ENCODE measurements at places on chromosomes 4 and X.

DNA sequence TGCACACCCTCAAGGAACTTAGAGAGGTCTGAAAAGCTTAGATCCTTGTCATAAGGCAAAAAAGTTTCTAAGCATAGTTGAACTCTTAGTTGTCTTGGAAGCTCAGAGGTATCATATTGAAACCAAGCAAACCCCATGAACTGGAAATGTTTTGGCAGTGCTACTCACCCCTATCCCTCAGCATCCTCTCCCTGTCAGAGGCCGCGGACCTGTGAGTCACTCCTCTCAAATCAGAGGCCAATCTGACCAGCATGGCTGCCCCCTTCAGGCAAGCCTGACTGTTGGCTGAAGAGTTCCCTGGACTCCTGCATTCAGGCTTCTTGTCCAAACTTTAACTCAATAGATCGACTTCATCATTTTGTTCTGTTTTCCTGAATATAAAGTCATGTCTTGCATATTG is 69.4 kb downstream of the KCNIP4 start:
- DNase-seq = no peak

DNA sequence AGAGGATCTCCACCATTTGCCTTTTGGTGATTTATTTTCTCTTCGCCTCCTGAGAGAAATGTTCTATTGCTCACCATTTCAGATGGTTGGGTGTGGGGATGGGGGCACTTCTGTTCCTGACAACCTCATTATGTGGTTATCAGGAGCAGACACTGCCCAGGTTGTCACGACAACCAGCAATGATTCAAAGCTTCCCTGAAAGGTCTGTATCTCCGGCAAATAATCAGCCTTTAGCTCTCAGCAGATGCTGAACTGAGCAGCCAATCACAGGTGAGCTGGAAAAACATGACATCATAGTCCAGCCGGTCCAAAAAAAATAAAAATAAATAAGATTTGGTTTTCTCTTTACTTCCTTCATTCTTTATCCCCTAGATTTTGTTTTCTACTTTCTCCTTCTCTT is 5.5 kb upstream of the PAK3 start:
- no peak for DNase-seq

GRCh38 chr4:105129286-105130040 is 17.2 kb upstream of the TET2 start:
- no peak for DNase-seq

DNA sequence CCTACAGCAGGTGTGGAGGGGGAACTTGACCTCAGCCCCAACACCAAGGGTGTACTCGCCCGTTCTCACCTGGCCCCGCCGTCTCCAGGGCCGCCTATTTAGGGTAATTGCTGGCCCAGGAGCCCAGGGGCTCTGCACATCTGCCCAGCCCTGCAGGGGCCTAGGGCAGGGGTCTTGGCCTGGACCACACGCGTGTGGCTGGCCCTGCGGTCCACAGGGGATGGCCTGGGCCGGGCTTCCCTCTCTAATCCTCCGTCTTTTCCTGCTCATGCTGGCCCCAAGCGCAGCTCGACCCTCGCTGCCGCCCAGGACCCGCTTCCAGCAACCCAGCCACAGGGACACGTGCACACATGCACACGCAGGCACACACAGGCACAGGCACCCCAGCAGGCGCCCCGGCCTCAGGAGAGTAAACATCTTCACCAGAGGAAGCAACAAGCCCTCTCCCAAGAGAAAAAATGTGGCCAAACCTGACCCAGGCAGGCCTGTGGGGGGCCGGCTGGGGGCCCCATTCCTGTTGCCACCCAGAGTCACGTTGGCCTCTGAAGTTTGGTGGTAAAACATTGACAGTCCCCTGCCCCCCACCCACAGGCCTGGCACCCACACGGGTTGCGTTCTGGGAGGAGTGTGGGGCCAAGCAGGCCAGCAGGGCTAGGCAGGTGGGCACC is 24.6 kb upstream of the FGFR3 start:
- DNase-seq = no peak

DNA sequence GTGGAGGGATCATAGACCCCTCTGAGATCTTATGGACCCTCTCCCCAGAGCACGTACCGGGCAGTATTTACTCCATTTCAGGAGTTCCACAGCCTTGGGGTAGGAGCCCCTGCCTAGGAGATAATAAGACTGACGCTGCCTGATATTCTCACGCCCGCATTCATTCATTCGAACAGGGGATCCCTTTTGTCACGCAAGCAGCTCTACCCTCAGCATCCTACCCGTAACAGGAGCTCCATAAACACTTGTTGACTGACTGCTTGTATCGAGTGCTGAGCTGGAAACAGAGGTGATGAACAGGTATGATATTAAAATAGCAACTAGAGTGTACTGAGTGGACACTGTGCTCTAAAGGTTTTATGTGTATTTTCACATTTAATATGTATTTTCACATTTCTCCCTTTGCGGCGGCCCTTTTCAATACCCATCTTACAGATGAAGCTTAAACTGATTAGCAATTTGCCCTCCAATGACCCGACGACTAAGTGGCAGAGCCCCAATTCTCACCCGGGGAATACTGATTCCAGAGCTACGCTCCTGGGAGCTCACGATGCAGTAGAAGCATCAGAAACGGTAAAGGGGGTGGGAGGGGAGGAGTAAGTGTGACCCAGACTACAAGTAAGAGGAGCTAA is 888 bp downstream of the RAB28 start:
- DNase-seq = no peak

DNA sequence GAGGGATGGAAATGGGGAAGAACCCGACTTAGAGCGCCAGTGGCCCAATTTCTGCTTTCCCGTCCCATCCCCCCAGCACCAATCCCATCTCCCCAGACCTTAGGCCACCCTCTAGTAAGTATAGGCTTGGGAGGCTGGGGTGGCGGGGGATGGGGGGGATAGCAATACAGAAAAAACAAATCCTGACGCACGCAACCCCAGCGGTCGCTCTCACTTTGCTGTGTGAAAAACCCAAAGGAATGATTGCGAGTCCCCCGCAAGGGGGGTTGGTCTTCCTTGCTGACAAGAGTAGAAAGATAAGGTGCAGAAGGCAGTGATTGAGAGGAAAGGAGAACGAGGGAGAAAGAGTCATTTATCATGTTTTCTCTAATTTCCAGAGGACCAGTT is 863 bp downstream of the CPE start:
- DNase-seq = no peak

GRCh38 chrX:20521222-20521621 is 254.5 kb upstream of the RPS6KA3 start:
- DNase-seq = no peak

GRCh38 chr4:53816561-53816960 is 225.3 kb upstream of the LNX1 start:
- DNase-seq = no peak

- DNase-seq = peak; percentile 46
Observed at GRCh38 chrX:49172280-49172780, 632 bp downstream of the PLP2 start.

DNA sequence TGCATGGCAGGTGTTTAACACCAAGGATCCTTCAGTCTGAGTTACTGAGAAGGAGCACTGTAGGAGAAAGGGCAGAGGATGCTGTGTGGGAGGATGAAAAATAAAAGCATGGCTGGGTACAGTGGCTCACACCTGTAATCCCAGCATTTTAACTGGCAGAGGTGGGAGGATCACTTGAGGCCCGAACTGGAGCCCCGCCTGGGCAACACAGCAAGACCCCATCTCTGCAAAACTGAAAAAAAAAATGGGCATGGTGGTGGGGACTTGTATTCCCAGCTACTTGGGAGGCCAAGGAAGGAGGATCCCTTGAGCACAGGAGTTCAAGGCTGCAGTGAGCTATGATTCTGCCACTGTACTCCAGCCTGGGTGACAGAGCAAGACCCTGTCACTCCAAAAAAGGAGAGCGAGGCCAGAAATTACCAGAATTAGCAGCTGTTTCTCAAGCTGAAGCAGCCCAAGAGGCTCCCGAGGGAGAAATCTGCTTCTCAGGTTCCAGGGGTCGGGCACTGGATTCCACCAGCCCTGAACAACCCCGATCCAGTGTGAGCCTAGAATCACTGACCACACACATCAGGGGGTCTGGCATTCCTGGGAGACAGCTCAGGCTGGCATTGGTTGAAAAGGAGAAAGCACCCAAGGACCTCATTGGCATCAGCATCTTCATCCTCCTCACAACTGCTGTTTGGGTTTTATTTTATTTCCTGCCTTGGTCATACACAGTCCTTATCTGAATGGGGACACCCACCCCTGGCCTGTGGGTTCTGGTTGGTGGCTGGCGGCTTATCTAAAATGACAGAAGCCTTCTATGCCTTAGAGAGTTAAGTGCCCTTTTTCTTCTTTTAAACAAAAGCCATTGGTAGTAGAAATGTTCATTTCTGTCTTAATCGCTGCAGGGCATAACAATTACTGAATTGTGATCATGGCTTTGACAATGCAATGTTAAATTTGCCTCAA is 66.3 kb upstream of the TRIM2 start:
- DNase-seq = no peak

GRCh38 chrX:39196192-39197102 is 395.2 kb downstream of the MID1IP1 start:
- peak; percentile 10 for DNase-seq

- no peak for DNase-seq
Observed at GRCh38 chrX:30981968-30982367, 89.9 kb downstream of the FTHL17 start.

DNA sequence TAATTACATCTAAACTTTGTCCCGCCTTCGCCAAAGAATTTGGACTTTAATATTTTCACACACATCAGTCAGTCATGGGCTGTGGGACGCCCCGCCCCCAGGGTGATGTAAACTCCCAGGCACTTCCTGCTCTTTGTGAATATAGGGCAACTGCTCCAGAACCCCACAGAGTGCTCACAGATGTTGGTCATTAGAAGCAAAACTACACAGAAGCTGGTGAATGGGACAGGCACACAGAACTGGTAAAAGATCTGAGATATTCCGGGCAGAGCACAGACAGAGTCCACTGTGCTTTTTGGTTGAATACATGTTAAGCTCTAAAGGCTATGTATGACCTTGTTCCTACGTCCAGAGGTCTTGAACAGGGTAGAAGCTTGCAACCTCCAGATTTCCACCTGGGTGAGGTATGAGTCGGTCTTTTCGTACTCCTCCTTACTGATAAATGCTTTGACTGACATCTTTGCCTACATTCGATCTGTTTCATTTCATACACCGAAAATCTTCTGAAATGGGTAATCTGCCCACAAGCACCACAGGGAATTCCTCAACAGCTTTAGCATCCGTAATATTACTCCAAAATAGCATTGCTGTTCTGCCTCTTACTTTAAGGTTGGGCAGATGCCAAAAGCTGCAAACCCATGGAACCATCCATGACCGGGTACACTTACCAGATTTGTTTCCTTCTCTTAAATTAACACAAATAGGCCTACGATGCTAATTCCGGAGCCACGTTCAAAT is 144.6 kb downstream of the AMELX start:
- no peak for DNase-seq

GRCh38 chr4:98781641-98782357 is 123.4 kb upstream of the TSPAN5 start:
- no peak for DNase-seq

DNA sequence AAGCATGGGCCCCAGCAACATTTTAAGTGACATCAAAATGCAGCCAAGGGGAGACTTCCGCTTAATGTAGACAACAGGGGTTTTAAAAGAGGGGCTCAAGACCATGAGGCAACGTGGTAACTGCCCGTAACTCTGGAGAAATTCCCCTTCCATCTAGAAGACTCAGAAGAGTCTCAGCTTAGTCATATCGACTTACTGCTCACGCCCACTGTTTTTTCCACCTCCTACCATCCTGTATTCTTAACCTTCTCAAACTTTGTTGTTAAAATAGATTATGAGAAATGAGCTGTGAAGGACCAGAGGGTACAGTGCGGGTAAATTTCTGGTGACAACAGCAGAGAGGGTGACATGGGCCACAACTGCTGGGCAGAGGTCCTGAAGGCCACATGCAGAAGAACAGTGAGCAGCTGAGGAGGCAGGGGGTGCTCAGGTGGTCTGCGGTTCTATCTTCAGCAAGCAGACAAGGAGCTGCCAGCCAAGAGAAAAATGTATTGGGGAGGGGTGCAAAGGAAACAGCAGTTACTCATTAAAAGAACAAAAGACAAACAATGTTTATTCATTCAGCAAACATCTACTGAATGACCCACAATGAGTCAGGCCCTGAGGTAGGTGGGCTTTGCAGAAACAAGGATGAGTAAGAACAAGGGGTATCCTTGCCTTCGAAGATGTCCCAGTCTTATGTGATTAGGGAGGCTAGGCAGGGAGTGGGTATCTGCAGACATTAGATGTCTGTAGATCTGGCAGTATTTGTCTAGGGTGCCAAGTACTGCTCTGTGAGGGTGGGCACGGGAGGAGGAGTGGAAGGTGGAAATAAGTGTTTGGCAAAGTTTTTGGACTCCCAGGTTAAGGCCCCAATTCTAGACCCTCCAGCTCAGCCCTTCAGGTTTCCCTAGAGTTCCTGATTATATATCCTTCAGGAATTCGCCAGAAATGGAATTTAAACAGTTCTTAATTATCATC is 175.3 kb downstream of the TSPAN5 start:
- no peak for DNase-seq

GRCh38 chrX:125769628-125770027 is 396.5 kb downstream of the DCAF12L2 start:
- DNase-seq = no peak

GRCh38 chrX:140767646-140768045 is 58.1 kb downstream of the LINC00632 start:
- DNase-seq = no peak

GRCh38 chr4:147492761-147493160 is 11.9 kb downstream of the EDNRA start:
- no peak for DNase-seq

GRCh38 chr4:62193761-62194160 is 993.6 kb downstream of the ADGRL3 start:
- DNase-seq = no peak

DNA sequence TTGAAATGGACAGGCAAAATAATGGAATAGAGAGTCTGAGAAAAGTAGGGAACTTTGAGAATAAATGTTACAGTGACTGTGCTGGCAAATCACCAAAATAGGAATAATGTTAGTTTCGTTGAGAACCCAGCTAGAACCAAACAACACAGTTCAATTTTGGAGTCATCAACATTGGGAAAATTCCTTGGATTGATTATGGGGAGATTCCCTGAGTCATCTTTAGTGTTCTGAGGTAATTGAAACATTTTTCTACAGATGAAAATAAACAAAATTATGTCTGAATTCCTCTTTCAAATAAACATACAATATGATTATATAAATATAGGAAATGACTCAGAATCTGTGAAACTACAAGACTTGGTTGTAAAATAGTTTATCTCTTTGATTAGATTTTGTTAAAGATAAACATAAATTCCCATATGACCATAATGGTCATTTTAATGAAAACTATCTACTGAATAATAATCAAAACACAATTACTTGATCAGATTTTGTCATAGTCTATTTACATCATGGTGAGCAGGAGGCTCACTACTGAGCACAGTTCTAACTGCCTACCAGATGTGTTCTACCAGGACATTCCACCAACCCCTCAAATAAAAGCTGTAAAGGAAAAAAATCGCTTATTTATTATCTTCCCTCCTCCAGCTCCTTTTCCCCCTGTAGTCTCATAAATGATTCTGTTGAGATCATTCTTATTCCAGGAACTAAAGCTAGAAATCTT is 51.4 kb upstream of the GABRA2 start:
- DNase-seq = no peak

DNA sequence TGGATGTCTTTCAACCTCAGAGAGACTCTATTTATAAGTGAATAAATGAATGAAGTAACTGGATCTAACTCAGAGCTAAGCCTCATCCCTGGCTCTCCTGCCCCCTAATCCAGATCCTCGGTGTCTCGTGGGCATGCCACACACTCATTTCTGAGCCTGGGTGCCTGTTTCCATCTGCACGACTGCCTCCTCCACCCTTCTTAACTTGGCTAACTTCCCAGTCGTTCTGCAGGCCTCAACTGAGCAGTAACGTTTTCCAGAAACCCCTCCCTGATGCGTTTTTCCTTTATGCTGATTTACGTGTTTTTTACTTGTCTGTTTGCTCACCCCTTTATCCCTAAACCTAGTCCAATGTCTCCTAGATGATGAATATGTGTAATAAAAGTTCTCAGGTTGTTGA is 186.9 kb upstream of the HS3ST1 start:
- no peak for DNase-seq

All from activated CD8-positive, alpha-beta memory T cell treated with anti-CD3 and anti-CD28 coated beads for 1 hour (primary cell).